ENCODE measurements at places on chromosomes 3 and 15.
A peak's percentile ranks its signal among the peaks of the same experiment; 100 is the strongest.

- no peak for DNase-seq
These were observed 45.7 kb downstream of the CD86 start for GRCh38 chr3:122100591-122101463.

DNA sequence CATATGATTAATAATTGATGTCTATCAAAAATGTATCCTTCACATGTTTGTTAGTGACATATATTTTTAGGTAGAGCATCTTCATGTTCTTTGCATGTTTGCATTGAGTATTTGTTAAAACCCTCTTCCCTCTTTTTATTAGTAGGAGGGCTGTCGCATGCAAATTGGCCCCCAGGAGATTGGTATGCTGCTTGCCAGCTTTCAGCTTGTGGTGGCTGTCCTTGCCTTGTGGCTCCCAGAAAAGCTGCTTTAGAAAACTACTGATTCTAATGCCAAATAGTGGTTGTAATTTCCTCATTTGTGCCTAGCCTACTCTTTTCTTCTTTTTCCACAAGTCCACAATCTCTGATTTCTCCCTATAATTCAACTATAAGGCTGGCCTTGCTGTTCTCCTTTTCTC lies 886.8 kb downstream of the VGLL3 start:
- no peak for DNase-seq

GRCh38 chr3:46950177-46950576 lies 26.4 kb downstream of the CCDC12 start:
- DNase-seq: no peak

DNA sequence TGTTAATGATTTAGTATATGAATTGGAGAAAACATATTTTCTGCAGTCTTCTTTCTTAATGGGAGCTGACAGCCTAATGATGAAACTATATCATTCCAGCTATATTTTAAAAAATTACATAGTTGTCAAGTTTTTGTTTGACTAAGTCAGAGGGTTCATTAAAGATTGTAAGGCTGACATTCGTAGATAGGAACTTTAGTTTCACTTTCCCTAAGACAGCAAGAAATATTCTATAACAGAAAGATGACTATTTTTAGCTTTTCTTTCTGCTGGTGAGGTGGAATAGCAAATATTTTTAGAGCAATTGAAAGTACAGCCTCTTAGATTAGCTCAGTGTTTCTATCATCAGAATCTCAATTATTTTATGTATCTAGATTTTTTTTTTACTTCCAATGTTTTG lies 60.2 kb downstream of the PIAS1 start:
- no peak for DNase-seq

- peak; percentile 12 for DNase-seq
These were observed 20.4 kb upstream of the COPG1 start for GRCh38 chr3:129228891-129229585.

GRCh38 chr3:99953596-99953995 lies 135.9 kb downstream of the CMSS1 start:
- DNase-seq: no peak

- no peak for DNase-seq
These were observed 692.9 kb downstream of the ZPLD1 start for GRCh38 chr3:103127737-103128136.

DNA sequence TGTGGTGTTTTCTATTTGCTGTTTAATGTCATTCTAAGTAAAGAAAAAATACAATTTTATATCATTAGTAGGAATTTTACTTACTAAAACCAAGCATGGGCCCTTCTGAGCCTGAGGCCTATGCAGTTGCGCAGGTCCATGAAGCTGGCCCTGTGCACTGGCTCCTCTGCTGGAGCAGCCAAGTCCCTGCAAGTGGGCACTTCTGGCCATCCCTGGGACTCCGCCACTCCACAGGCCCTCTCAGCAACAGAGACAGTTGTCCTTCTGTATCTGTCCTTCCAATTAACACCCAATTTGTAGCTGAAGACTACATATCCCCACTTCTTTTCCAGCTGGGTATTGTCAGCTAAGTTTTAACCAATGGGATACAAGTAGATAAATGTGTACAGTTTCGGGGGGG lies 49.9 kb upstream of the RYK start:
- DNase-seq: no peak

- no peak for DNase-seq
These were observed 285.3 kb downstream of the FAM43A start for GRCh38 chr3:194971009-194971408.

- no peak for DNase-seq
These were observed 907 bp downstream of the TATDN2 start for GRCh38 chr3:10248984-10249748.

- DNase-seq: no peak
These were observed 77.5 kb upstream of the PRR23C start for GRCh38 chr3:139122221-139122581.

All from glomerular endothelial cell (primary cell).